Umbilical cord (tissue), 2 donors: ENCODE measurements at places on chromosomes 5 and 9.
A peak's percentile ranks its signal among the peaks of the same experiment; 100 is the strongest.

GRCh38 chr5:88396000-88396535, 127.4 kb upstream of the TMEM161B start:
- no peak for DNase-seq

DNA sequence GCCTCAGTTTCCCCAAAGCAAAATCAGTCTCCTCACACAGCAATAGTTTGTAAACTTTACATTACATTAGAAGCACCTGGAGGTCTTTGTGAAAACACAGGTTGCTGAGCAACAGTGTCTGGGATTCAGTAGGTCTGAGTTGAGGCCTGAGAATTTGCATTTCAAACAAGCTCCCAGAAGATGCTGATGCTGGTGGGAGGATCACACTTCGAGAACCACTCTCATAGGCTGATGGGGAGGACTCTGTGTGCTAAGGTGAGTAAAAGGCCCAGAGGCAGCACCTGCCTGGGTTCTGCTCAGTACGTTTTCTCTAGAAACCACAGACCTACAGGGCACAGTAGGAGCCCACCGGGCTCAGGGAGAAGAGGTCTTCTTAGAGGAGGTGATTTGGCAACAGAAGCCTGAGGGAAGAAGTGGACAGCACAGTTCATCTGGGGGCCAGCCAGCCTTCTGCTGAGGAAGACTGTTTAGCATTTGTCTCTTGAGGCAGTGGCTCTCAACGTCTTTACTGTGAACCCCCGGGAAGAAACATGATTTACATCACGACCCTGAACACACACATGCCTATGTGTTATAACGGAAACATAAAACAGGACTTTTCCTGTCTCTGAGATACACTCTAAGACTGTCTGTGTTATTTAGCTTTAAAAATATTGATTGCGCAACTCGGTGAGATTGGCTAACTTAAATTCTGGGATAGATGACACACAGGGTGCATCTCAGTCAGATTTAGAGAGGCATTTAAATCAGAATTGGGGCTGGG, 24.8 kb upstream of the DENND1A start:
- peak; percentile 83 for DNase-seq

- DNase-seq = no peak
These were observed 256.5 kb upstream of the NR4A3 start for GRCh38 chr9:99565203-99565602.

- no peak for DNase-seq
These were observed 168.8 kb downstream of the RAPGEF6 start for GRCh38 chr5:131466171-131466766.

DNA sequence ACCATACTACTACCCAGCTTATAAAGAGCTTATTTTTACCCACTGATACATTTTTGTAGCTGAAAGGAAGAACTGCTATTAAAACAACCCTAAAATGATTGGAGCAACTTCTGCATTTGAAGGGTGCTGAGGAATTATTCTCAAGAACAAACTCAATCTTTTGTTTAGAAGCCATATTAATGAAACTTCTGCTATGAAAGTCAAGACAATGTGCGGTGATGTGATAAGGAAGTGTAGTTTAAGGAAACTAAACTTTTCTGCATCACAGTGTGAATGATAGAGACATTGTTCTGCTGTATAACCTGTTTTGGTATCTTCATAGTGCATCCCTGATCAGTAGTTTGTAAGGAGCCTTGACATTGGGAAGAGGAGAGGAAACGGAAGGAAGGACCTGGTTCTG, 408.5 kb downstream of the TMEM38B start:
- DNase-seq = no peak

DNA sequence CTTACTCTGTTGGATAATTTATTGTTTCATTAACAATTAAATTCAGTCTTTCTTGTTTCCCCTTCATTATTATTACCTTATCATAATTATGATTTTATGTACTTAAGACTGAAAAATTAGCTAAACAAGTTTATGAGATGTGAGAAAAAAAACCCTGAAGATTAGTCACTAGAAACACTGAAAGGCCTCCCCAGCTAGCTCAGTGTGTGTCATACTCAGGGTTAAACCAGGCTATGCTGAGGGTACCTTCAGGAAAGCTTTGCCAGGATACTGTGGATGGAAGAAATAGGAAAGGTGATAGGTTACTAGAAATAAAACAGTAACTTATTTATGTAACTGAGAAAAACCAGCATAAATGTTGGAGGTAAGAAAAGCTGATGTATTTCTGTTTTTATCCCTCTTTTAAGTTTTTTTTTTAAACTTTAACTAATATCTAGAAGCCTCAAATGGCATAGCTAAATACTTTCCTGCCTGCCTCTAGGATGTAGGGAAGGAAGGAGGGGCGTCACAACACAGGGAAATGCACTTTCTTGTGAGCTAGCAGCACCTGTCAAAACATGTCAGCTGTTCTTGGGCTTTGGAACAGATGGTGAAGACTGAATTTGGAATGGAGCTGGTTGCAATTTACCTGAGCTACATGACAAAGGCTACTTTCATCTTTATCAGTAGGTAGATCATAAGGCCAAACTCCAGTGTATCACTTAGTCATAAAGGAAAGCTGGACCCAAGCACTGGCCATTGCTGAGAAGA, 24.2 kb downstream of the NMRK1 start:
- no peak for DNase-seq

DNA sequence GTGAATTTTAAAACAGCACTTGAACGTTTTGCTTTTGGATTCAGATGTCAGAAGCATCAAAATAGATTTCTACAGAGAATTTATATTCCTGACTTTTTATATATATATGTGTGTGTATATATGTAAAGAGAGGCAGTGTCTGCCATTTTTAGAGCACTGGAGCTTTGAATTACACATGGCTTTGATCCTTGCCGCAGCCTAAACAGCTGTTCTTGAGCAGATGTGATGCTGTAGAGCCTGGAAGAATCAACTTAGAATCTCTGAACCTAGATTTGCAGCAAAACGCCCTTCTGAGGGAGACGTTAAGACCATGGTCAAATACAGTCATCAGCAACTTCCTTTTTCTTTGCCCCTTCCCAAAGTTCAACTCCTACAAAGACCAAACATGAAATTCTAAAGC, 21.7 kb upstream of the C5orf47 start:
- DNase-seq = peak; percentile 83

GRCh38 chr5:602466-603035, 9.6 kb upstream of the CEP72 start:
- DNase-seq = no peak

- peak; percentile 71 for DNase-seq
These were observed 45.7 kb upstream of the CFAP157 start for GRCh38 chr9:127660886-127661741.

DNA sequence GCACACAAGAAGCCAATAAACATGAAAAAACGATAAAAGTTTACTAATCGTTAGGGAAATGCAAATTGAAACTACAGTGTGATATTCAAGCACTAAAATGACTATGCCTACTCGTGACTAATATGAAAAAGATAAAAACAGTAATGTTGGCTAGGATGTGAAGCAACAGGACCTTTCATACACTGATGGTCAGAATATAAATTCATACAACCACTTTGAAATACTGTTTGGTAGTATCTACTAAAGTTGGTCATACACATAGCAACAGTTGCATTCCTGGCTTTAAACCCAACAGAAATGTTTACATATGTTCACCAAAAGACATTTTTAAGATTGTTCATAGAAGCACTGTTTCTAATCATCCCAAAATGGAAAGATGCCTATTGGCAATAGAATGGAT, 24.3 kb downstream of the FBXO38 start:
- no peak for DNase-seq

DNA sequence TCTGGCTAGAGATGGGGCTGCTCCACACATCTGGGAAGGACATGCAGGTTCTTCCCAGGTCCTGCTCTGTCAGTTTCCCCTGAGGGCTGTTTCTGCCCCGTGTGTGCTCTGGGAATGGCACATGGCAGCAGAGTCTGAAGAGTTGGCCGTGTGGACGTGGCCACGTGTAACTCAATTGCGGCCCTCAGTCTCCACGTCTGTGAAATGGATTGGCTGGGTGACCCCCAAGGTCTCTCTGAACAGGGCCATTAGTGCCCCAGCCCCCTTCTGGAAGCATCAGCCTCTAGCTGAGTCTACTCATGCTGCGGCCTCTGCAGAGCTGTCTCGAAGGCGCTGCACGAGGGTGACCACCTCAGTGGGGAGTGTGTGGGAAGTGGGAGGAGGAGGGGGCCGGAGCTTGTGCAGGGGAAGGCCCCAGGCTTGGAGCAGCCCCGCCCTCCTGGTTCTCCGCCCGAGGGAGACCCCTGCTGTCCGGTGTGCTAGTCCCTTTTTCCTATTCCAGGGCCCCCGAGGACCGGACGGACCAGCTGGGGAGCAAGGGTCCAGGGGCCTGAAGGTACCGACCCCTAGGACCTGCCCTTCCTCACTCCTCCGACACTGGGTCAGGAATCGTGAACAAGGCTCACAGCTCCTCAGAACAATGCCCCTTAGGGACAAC, 58.9 kb upstream of the ORM1 start:
- DNase-seq = no peak

DNA sequence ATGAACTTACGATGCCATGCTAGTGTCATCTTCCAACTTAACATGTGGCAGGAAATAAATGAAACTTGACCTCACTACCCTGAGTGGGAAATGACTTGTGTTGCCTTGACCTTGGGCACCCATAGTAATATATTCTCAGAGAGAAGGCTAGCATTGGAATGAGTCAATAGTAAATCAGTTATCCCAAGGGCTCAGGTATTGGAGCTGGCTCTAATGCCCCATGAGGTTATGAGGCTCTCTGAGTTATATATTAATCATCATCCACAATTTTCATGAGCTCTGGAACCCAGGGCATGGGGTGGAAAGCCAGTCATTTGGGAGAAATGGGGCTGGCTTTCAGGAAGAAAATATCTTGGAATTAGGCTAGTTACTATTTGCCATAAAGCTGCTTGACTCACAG, 42.4 kb upstream of the SMIM32 start:
- DNase-seq = no peak

- no peak for DNase-seq
These were observed 52.7 kb upstream of the ELL2 start for GRCh38 chr5:96014395-96014794.

DNA sequence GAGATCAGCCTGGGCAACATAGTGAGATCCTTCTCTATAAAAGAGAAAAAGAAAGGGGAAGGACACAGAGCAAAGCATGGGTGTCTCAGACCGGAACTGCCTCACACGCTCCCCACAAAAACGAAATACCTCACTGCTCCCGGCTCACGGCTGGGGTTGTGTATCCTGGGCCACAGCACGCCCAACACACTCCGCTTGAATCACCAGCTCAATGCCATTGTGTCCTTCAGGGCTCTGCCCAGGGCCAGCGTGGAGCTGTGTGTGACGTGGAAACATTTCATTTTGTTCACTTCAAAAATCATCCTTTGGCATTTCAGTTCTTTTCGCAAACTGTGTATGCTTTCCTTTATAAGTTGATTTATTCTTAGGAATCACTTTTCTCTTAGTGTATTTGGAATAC, 279.5 kb downstream of the IRX1 start:
- no peak for DNase-seq

- DNase-seq = no peak
These were observed 1.3 kb downstream of the TLX3 start for GRCh38 chr5:171310212-171310818.

DNA sequence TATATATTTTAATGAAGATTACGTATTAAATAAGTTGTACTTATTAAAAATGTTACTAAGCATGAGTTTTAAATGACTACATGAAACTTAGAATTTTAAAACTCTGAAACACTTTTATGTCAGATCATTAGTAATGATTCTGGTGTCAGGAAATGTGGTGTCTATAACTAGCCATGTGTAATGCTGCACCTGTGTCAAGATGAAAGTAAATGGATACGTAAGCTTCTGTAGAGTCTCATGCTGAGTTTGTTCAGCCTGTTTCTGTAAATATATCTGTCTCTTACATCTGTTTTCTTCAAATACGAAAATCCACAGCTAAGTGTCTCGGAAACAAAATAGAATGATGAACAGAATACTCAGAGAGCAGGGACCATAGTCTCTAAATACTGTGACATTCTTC, 278.0 kb upstream of the SMC2 start:
- DNase-seq = no peak

DNA sequence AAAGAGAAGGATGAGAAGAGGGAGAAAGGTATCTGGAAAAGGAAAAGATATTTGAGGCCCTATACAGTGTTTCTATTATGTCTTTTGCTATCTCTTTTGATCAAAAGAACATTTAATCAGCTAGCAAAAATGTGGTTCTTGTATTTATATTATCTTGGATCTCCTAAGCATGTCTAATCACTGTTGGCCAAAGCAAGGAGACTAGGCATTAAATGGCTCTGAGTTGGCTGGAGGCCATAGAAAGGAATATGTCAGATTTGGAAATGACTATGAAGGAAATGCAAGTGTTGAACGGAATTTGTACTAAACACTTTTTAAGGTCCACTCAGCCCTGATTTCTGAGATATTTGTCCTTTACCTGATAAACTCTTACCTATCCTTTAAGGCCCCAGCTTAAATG, 22.4 kb upstream of the THG1L start:
- DNase-seq = peak; percentile 56

DNA sequence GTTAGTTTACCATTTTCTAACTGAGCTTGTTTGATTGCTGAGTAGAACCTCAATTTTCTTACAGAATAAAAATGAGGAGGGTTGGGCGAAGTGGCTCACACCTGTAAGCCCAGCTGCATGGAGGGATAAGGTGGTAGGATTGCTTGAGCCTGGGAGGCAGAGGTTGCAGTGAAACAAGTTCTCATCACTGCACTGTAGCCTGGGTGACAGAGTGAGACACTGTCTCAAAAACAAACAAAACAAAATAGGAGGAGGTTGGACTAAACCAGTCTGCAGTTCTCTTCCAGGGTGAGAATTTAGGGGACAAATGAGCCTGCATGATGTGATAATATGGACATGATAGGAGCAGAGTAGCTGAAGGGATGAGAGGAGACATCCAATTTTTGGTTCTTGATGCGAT, 57.3 kb downstream of the SLC27A6 start:
- no peak for DNase-seq

- DNase-seq = no peak
These were observed 90.7 kb downstream of the CACNA1B start for GRCh38 chr9:137968235-137968634.

- no peak for DNase-seq
These were observed 36.2 kb downstream of the TNFSF8 start for GRCh38 chr9:114894206-114894605.

- no peak for DNase-seq
These were observed 57.7 kb upstream of the CER1 start for GRCh38 chr9:14780251-14780650.

DNA sequence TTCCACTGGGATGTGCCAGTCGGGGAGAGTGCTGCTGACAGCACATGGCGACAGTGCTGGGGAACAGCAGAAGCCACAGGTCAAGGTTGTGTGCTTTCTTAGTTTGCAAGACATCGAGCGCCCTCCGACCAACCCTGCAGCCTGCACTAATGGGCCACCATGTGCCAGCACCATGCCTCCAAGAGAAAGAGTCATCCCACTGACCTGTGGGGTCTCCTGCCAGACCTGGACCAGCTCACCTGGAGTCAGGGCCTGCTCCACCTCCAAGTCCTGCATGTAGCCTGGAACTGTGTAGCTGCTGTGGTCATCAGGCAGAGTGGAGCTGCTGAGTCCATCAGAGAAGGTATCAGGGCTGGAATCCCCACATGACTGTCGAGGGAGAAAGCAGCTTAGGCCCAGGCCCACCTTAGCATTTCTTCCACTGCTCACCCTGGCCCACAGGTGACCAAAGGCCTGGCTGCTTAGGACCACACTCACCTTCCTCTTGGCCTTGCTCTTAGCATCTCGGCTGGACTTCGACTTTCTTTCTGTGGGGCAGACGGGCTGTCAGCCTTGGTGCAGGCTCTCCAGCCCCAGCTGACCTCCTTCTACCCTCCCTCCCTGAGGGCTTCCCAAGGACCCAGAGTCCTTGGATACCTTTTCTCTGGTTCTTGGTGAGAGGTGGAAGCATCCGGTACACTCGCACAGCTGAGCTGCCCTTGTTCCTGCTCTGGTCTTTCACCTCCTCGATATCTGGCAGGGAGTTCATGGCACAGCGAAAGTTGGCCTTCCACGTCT, 4.1 kb downstream of the IRF1 start:
- DNase-seq = no peak
